ENCODE measurements at places on chromosomes 6 and 20.

DNA sequence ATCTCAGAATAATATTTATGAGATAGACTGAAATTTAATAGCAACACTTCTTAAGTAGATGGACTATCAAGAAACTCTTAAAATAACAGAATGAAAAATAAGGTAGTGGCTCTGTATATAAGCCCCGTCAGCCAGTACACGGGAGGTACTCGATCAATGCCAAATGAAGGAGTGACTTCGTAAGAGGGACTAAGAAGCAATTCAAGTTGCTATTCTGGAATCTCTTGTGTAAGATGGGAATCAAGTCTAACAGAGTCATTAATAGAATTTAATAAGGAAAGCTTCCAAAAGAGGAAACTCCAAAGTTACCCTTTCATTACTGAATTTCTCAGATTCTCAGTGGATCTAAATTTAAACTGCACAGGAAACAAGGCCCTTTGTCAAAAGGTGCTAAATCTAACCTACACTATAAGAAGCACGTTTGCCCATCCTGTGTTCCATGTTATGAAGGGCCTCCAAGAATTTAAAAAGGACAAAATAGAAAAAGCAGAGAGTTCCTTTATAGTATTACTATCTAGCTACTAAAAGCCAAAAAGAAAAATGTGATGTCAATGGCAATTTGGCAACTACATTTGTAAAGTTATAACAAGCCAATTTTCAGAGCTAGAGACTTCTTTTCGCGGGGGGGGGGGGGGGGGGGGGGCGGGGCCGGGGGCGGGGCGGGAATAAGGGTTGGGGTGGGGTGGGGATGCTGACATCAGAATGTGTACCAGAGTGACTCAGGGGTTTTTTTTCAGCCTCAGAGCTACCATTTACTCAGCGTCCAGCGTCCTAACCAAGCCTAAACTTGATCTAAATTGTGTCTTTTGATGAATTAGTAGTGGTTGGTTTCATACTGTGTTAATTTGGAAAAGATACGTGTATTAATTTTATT, 200.6 kb downstream of the GMPR start:
- peak; percentile 62 for DNase-seq

GRCh38 chr6:168538892-168539811, 98.2 kb downstream of the SMOC2 start:
- DNase-seq = no peak

DNA sequence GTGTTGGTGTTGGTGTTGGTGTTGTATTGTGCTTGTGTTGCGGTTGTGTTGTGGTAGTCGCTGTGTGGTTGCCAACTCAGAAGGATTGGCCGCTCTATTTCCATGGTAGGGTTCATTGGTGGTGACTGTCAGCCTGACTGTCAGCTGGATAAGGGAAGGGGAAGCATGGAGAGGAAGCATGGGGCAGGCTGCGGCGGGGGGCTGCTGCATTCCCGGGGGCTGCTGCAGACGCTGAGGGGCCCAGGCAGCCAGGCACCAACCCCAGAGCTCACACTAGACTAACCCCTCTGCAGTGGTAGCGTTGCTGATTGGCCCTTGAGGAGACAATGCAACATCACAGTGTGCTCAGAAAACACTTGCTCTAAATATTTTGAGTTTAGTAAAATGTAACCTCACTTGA, 199.2 kb downstream of the SMOC2 start:
- no peak for DNase-seq

GRCh38 chr6:19838442-19839236, 1.5 kb downstream of the ID4 start:
- DNase-seq = no peak

DNA sequence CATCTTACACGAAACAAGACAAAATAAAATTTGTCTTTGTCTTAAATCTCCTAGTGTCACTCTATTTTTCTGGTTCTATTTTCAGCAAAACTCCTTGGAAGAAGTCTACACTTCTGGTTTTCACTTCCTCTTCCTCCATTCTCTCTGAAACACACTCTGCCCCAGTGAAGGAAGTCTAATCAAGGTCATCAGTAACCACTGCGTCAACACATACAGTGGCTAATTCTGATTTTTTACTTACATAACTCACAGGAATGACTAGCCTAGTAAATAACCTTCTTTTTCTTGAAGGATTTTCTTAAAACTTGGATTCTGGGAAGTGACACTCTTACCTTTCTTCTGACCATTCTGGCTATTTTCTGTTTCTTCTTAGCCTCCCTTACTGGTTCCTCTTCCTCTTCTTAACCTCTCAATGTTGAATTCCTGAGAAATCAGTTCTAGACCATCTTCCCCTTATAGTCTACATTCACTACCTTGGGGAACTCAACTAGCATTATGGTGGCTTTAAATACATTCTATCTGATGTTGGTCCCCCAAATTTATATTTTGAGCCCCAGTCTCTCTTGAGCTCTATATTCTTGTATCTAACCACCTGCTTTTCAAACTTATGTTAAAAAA, 37.5 kb downstream of the AIG1 start:
- no peak for DNase-seq

- no peak for DNase-seq
Measured at GRCh38 chr6:36888654-36889481, 3.1 kb downstream of the C6orf89 start.

- no peak for DNase-seq
Measured at GRCh38 chr6:11309947-11310665, 77.6 kb upstream of the NEDD9 start.

DNA sequence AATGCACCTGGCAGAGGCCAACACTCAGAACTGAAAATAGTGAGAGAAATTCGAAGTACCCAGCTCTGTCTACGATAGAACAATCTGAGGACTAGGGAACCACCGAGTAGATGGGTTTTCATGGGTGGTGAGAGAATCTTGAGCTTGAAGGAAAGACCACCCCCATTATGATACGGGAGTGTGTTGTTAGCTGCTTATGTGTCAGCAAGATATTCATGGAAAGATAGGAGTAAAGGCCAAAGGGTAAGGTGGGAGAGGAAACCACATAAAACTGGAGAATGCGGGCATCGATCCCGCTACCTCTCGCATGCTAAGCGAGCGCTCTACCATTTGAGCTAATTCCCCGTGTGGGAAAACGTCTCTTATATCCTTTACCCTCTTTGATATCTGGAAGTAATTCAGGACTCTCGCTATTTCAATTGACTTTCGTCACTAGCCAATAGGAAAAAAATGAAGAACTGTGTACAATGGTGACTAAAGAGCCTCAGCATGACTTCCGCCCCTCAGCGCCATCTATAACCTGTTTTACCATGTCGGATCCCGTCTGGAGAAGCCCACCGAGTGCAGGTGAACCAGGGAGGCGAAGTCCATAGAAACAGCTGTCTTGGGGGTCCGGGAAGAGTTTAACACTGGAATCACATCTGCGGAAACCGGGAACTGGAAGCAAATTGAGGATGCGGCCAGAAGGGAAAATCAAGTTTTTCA, 25.0 kb upstream of the ABT1 start:
- peak; percentile 87 for DNase-seq

DNA sequence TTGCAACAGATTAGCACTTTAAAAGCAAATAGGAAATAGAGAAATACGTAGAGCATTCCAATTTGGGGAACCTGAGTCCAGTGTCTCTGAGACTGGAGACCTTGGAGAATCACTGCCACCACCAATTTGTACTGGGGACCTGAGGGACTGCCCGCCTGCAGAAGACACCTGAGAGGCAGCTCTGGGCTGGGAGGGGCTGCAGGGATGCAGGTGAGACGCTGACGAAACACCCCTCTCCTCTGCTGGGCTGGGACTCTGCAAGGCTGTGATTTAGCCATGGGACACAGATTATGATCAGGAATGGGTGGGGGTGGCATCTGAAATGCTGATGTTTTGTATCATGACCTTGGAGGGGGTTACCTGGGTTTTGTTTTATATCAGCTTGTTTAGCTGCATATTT, 7.0 kb upstream of the APMAP start:
- DNase-seq = no peak

GRCh38 chr6:94751641-94752329, 825.5 kb upstream of the MANEA start:
- no peak for DNase-seq

GRCh38 chr6:80502871-80503270, 396.4 kb downstream of the BCKDHB start:
- DNase-seq = no peak

- DNase-seq = peak; percentile 90
Measured at GRCh38 chr6:28589234-28589956, 63.7 kb downstream of the GPX5 start.

DNA sequence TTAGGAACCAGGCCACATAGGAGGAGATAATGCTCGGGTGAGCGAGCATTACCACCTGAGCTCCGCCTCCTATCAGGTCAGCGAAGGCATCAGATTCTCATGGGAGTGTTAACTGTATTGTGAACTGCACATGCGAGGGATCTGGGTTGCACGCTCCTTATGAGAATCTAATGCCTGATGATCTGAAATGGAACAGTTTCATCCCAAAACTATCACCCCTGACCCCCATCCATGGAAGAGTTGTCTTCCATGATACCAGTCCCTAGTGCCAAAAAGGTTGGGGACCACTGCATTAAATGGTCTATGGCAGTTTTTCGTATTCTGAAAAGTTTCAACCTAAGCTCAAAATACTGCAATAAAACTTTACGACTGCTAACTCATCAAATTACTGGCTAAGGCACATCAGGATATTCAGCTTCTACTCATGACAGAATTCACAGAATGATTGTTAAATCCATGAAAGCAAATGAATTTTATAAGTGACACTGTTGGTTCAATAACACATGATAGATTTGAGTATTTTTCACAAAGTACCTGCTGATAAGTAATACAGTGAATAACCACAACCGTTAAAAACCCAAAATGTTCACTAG, 25.9 kb downstream of the RNF217 start:
- no peak for DNase-seq

- no peak for DNase-seq
Measured at GRCh38 chr6:37541346-37541745, 41.7 kb upstream of the CCDC167 start.

- peak; percentile 22 for DNase-seq
Measured at GRCh38 chr6:20688710-20689500, 154.6 kb downstream of the CDKAL1 start.

- peak; percentile 37 for DNase-seq
Measured at GRCh38 chr6:108895571-108895970, 47.3 kb downstream of the ARMC2 start.
